Activated naive CD4-positive, alpha-beta T cell (primary cell): ENCODE measurements at places on chromosomes 7 and 10.

GRCh38 chr7:55128693-55129394, 110.0 kb downstream of the EGFR start:
- DNase-seq: no peak

- no peak for DNase-seq
These were observed 3.5 kb downstream of the CRHR2 start for GRCh38 chr7:30678805-30679204.

- no peak for DNase-seq
These were observed 674.2 kb upstream of the NRP1 start for GRCh38 chr10:34008656-34009055.

DNA sequence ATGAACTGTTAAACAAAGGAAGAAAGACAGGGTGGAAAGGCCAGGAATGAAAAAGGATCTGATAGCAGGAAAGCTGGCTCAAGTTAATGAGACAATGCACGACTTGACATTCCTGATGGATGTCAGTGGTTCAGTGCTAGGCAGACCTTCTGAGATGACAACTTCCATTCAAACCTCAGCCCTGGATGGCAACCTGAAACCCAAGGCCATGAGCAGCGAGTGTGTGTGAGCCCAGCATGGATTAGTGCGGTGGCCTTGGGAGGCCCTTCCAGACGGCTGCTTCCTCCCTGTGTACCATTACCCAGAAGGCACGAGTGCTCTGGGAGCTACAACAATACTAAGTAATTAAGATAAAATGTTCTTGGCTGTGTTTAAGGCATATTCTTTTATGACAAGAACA, 18.8 kb downstream of the TRIL start:
- no peak for DNase-seq

DNA sequence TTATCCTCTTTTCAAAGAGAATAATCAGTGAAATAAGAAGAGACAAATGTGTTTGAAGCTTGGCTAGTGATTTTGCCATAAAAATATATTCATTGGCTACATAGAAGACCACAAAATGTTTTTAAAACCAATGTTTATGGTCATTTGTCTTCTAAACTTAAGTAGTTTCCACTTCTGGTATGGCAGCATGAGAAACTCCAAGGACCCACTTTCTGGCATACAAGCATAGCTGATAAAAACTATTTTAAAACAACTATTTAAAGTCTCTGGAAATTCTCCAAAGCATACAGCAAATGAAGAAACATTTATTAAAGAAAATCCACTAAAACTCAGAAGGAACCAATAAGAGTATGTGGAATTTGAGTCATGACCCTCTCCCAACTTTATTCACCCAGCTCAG, 89.2 kb upstream of the TOMM7 start:
- no peak for DNase-seq

GRCh38 chr10:14608381-14609001, 166.2 kb downstream of the FAM107B start:
- DNase-seq: no peak

DNA sequence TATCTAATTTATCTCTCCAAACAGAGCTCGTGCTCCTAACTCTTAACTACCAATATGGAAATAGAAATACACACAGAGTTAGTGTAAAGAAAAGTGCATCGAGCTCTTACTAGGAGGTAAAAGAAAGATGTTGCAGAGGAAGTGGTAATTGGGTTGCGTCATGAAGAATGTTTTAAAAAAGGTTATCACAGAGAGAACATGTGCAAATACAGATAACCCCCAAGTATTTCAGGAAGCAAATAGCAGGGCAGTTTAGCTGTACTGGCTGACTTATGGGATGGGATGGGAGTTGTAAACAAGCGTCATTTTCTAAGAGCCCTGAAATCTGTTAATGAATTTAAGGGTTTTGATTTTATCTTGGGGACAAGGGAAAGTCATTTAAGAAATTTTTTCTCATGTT, 153.9 kb downstream of the AGMO start:
- DNase-seq: no peak

DNA sequence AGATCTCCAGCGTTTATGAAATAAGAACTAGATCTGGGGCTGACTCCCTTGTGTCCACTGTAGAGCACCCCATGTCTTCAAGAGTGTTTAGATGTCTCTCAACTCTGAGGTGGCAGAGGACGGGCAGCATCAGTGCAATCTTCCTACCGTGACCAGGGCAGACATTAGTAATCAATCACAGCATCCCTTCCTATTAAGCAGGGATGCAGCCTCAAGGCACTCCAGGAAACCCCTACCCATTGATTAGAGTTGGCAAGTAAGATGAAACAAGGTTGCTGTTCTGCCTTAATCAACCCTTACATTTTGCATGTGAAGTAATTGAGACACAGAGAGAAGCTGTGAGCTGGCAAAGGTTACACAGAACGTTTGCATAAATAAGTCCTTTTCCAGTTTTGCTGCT, 283.7 kb upstream of the ZMIZ1 start:
- no peak for DNase-seq

- DNase-seq: no peak
These were observed 162.7 kb downstream of the KCNMA1 start for GRCh38 chr10:77474939-77475338.

GRCh38 chr7:134789967-134790685, 10.7 kb downstream of the CALD1 start:
- no peak for DNase-seq

- DNase-seq: no peak
These were observed 106.5 kb downstream of the WDR37 start for GRCh38 chr10:1162481-1163203.

DNA sequence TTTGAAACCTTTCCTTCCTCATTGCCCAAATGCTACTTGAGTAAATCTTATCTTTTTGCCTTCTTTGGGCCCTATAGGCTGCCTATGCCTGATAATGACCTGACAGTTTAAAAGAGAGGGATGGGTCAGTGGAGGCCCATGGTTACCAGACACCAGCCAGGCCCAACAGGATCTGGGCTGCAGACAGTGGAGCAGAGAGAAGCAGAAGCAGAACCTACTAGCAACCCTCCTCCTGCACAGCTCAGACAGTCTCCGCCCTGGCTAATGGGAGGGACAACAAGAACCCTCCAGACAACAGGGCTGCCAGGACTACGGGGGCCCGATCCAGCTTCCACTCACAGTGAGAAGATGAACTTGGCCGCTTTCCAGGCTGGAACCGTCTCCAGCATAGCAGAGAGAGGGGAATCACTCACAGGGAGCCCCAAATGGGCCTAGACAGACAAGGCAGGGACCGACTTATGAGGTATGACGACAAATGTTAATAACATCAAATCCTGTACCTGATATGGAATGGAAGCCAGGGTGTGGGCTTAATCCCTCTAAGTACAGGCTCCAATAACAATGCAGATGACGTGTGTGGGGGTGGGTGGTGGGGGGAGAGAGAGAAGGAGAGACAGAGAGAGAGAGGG, 31.7 kb upstream of the DGKI start:
- DNase-seq: no peak

- no peak for DNase-seq
These were observed 97.5 kb upstream of the PRSS58 start for GRCh38 chr7:142355328-142355727.

DNA sequence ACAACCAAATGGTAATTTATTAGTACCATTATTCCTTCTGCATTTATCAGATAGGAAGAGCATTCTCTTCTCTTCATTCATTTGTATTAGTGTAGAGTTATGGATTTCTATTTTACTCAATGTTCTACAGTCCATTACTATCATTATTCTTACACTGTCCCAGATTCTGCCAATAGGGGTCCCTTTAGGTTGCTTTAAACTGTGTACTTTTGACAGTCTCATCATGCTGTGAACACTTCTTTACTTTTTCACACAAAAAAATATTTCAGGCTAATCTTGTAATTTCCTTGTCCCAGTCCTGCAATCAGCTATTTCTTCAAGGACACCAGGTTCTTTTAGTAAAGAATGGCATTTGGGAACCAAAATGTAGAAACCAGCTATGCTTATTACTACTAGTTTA, 99.3 kb downstream of the ZNF248 start:
- no peak for DNase-seq

GRCh38 chr7:33326485-33326848, 197.1 kb downstream of the BBS9 start:
- DNase-seq: no peak

DNA sequence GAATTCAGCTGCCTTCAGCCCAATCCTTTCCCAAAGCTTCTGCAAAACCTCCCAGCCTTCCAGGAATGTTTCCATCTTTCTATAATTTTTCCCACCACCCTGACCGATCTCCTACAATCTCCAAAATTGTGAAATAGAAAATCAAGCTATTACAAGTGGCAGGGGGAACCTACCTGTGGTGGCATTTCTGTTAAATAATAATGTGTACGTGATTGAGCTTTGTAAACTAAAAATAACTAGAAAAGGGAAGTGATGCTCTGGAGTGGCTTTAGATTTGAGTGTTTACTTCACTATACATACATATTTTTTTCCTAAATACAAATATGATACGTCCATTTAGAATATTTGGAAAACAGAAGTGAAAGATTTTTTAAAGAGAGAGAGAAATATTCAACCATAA, 593.6 kb downstream of the GRM8 start:
- no peak for DNase-seq

- DNase-seq: no peak
These were observed at the start of gene IFIT1B for GRCh38 chr10:89377705-89378637. Gene IFIT1B (plus strand): TSS chr10:89378056. CDS start chr10:89378136, 80 bp downstream.

- DNase-seq: no peak
These were observed 13.5 kb downstream of the TNPO3 start for GRCh38 chr7:129041142-129042085.

DNA sequence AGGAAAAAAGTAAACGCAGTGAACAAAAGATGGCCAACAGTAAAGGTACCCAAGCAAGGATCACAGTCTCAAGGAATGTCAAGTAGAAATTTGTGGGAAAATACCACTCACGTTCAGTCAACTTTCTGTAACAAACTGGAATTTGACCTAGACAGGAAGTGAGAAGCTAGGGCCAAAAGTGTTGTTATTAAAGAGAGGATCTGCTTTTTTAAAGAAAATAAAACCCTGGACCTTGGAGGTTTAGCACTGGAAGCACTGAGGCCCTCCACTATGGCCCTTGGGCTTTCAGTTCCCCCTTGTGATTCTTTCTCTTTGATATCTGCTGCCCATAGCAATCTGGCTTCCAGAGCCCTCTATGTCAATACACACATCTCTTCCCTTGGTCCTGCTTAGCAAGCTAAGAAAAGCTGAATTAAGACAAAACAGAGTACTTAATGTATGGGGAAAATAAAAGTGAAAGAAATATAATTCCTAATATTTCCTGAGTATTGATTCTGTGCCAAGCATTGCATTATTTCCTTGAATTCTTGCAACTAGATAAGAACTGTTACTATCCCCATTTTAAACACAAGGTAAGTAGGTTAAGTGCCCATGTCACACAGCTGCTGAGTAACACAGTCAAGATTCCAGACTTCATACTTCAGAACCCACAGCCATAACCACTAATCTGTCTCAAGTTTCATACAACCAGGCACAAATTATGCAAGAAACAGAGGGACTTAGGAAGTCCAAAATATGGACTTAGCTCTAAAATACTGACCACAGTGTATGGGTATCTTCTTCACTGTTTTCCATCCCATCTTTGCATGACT, 2.6 kb upstream of the ZNF438 start:
- DNase-seq: no peak

DNA sequence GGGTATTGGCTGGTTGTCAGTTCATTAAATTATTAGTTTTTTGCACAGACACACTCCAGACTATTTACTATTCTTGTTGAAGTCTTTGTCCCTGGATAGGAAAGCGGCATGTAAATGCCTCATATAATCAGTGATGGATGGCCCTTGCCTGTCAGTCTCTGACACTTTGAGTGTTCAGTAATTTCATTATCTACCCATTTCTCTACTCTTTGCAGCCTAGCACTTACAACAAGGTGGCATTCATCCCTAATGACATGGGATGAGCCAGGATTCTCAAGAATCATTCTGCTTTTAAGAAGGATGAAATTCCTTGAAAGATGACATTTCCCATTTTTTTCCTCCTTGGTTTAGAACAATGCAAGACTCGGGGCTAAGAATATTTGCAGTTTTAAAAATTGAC, 155.7 kb downstream of the SORCS3 start:
- DNase-seq: no peak

- DNase-seq: no peak
These were observed 164.4 kb downstream of the ZNF365 start for GRCh38 chr10:62538606-62539005.

DNA sequence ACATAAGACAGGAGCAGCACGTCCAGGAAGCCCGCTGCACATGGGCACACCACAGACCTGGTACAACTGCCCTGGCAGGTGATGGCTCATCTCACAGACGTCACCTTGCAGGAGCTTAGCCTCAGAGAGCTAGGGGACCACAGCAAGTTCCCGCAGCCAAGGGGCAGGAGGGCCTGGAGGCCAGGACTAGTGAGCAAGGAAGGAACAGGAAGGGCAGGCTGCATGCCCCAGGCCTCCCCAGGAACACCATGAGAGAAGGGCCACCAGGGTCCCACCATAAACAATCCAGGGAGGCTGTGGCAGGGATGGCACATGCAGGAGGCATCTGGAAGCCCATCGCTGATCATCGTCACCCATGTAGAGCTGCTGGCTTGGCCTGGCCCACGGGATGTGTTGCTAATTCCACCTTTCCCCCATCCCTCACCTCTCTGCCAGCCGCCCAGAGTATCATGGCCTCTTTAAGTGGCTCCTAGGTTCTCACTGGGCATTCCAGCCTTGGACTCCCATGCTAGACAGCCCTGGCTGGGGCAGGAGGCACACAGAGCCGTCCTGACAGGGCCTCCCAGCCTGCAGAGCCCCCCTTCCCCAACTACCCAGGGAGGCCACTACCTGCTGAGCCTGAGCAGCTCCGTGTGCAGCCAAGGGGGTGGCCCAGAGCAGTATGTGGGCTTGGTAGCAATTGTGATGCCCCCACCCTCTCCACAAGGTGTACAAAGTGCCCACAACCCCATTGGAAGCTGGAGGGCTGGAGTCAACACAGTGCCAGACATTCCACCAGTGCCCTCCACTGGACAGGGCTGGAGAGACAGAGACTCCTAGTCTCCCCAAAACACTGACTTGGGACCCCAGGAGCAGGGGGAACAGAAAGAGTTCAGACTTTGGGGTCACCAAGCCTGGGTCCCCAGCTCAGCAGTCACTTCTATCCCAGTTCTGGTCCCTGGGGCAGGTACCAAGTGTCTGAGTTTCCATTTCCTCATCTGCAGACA, 35.5 kb downstream of the GRID1 start:
- no peak for DNase-seq

DNA sequence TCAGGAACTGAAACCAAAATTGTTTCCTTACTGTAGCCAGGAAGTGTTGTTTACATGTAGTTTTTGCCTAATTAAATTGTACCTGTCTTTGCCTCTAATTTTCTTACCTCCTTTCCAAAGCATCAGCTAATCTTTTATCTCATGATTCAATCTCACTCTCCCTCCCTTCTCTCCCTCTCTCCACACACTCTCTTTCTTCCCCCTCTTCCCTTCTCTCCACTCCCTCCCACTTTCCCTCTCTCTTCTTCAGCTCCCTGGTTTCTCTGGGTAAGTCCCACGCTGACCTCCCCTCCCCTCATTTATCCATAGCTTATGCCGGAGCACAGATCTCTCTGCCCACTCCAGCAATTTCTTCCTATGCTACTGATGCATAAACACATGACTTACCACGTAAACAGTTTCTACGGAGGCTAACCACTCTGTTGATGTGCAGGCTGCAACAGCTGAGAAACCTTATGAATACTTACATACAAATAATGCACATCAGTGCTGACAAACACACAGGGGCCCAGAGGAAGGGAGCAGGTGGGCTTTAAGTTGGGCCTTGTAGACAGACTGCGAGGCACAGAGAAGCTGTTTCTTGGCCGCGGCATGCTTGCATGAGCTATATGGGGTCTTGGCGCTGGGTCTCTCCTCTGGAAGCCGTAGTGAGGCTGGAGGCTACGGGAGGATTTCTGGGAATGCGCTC, 174.4 kb upstream of the PLXNA4 start:
- no peak for DNase-seq
